ENCODE measurements at places on chromosomes 6 and 20.
A peak's percentile ranks its signal among the peaks of the same experiment; 100 is the strongest.

DNA sequence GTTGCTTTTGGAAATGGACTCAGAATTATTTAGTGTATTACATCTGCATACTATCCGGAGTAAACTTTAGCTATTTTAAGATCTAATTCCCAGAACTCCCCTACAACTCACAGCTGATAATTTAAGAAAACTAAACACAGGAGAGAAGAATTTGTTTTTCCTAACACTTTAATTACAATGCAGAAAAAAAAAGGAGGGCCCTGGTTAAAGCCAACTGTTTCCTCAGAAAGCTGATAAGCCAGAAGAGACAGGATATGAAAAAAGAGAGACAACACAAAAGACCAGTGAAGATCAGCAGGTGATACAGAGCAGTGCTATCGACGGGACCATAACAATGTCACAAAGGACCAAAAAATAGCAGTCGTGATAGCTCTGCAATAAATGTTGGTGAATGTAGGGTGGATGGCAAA lies 5.8 kb downstream of the IFNGR1 start:
- DNase-seq = no peak

- peak; percentile 37 for DNase-seq
Observed at GRCh38 chr6:63805808-63806572, 170.4 kb downstream of the PHF3 start.

DNA sequence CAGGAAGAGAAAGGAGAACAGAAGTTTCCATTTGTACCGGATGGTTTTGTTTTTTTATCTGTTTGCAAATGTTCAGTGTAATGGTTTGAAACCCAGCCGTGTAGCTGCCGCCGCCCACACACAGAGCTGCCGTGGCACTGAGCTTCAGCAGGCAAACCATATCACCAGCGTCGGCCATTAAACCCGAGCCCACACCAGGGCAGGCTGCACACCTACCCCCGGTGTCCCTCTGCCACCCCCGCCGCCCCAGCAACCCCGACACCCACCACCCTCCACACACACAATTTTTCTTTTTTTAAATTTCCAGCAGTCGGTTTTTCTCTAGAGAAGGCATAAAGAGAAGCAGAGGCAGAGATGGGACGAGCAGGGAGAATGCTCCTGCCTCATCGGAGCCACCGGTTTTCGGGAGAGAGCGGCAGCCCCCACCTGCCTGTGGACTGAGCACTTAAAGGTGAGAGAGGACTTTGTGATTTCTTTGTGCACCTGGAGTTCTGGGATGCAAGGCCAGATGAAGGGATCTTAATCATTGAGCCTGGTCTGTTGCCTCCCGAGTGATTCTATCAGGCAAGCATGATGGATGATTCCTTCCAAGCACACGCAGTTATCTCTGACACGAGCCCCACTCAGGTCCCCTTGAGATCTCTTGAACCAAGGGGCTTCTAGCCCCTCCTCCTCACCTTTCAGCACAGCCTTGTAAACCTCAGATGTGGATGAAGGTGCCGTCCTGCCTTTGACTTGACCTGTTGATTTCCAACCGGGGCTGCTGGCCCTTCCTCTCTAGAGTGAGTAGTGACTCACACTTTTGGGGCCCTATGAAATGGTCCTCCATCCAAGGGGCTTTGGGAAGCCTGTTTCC lies 17.5 kb upstream of the ZNF831 start:
- DNase-seq = no peak

- DNase-seq = no peak
Observed at GRCh38 chr6:30689985-30690384, 799 bp downstream of the NRM start.

- DNase-seq = peak; percentile 96
Observed at GRCh38 chr6:35318196-35319171, 20.9 kb downstream of the DEF6 start.

DNA sequence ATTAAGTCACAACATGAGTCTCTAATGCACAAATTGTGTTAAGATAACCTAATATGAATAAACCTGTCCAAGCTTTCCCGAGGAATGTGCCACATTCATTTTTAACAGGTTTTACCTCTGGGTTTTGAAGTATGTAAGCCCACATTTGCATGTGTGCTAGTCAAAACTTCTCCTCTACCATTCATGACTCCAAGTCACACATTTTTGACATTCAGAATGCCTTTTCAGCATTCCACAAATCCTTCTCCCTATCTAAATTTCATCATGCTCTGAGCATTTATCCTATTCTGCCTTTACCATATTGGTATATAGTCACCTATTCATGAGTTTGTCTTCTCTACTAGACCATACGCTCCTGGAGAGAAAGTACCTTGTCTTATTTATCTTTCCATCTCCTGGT lies 56.5 kb downstream of the ADGRF5 start:
- no peak for DNase-seq

- no peak for DNase-seq
Observed at GRCh38 chr20:4793183-4793582, 71.5 kb downstream of the PRND start.

Data from AG08396 (cell line).